ENCODE measurements at places on chromosomes 1 and 21.

GRCh38 chr1:223210788-223211120, 67.7 kb upstream of the TLR5 start:
- no peak for DNase-seq

GRCh38 chr1:95503278-95504030, 269.4 kb downstream of the RWDD3 start:
- DNase-seq, result no peak

- DNase-seq, result peak; percentile 56
Observed at GRCh38 chr1:34681480-34682451, 73.1 kb upstream of the GJB5 start.

DNA sequence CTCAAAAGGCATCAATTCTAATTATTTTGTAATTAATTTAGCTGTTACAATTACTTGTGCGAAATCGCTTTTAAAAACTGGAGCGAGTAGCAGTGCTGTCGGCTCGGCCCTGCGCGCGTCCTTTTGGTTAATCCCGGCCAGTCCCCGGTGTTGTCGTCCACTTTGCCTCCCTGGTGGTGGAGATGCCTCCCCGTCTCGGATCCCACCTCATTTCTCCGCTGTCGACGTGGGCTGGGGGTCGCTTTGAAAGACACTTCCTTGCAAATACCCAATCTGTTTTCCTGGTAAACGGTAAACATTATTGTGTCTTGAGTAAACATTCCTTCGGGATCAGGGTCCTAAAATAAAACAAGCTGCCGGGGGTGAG, 3.7 kb downstream of the FOXD3 start:
- no peak for DNase-seq

- DNase-seq, result no peak
Observed at GRCh38 chr1:31572323-31573104, 3.8 kb upstream of the TINAGL1 start.

DNA sequence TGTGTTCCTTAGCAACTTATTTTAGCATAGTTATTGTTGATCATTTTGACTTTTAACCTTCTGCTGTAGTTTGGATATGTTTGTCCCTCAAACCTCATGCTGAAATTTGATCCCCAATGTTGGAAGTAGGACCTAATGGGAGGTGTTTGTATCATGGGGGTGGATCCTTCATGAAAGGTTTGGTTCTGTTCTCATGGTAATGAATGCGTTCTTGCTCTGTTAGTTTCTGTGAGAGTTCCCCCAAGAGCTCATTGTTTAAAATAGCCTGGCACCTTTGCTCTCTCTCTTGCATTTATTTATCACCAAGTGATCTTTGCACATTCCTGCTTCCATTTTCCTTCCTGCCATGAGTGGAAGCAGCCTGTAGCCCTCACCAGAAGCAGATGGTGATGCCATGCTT, 372.1 kb upstream of the VAMP3 start:
- DNase-seq, result no peak

GRCh38 chr1:39328586-39329121, 124.2 kb downstream of the MACF1 start:
- DNase-seq, result no peak

- no peak for DNase-seq
Observed at GRCh38 chr1:21296509-21297354, 6.5 kb upstream of the ECE1 start.

- DNase-seq, result no peak
Observed at GRCh38 chr1:25469177-25469576, 38.5 kb downstream of the MACO1 start.

DNA sequence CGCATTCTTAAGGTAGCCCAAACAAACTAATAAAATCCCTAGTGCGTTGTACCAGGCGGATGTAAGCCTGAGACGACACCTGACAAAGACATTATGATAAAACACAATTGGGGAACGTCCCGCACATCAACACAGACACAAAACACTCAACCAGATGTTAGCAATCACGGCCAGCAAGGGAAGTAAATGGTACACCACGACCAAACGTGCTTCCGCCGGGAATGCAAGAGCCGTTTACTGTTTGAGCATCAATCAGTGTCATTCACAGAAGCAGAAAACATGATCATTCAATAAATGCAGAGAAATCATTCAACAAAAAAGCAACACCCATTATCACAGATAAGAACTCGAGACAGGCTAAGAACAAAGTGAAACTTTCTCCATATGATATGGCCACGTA, 49.4 kb upstream of the COL18A1 start:
- no peak for DNase-seq

DNA sequence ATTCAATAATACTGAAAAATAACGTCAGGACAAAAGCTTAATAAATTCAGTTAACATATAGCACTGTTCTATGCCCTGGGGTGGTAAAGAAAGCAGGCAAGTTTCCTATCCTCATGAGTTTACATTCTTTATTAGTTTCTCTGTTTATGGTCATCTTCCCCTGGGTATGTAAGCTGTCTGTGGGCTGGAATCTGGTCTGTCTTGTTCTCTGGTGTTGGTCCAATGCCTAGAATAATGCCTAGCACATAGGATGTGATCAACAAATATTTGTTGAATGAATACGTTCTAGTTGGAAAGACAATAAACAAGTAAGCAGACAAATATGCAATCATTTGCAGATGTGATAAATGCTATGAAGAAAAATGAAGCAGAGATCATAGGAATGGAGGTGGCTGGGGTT, 7.2 kb upstream of the IGSF3 start:
- no peak for DNase-seq

GRCh38 chr1:44542420-44543063, 131.7 kb downstream of the TMEM53 start:
- DNase-seq, result no peak

- DNase-seq, result peak; percentile 34
Observed at GRCh38 chr1:179121159-179121938, 39.5 kb downstream of the TOR3A start.

DNA sequence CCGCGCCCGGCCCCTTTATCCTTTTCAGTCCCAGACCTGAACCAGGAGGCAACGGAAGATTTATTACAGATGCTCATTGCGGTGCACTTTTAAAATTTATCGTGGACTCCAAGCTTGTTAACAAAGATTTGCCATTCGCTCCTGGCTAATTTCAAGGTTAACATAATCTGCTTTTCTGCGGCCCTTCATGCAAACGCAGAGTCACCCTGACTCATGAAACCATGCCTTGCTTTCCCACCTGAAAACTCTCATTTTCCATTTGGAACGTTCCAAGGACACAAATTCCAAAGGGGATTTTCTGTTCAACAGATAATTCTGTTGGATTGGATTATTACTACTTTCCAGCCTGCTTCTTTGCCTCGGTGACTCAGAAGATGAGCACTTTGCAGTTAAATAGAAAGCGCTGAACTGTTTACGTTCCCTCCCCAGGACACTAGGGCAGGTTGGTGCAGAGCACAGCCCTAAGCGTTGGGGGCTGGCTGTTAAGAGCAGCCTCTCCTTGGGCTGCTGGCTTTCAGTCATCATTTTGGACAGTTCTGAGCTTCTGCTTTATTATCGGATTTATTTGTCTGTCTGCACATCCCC, 51.1 kb downstream of the CD247 start:
- no peak for DNase-seq

DNA sequence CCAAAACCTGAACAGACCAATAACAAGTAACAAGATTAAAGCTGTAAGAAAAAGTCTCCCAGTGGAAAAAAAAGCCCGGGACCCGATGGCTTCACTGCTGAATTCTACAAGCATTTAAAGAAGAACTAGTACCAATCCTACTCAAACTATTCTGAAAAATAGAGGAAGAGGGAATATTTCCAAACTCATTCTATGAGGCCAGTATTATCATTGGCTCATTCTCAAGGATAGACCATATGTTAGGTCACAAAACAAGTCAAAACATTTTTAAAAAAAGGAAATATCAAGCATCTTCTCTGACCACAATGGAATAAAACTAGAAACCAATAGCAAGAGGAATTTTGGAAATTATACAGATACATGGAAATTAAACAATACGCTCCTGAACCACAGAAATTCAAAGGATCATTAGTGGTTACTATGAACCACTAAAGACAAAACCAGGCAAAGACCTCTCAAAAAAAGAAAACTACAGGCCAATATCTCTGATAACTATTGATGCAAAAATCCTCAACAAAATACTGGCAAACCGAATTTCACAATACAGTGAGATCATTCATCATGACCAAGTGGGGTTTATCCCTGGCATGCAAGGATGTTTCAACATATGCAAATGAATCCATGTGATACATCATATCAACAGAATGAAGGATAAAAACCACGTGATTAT, 13.9 kb upstream of the IL20 start:
- no peak for DNase-seq

- DNase-seq, result no peak
Observed at GRCh38 chr1:22341791-22342605, 109.7 kb upstream of the ZBTB40 start.

DNA sequence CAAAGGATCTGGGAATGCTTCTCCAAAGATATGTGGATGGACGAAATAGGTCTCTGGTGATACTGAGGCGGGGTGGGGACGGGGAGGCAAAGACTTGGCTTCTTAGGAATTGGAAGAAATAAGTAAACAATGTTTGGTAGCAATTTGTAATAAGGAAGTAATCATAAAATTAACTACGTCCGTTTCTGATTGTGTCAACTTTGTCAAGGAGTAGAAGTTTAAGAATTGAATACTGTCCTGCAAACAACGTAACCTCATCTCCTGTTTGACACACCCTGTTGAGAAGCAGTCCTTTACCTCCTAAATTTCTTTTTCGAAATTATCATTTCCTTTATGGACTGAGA, 471 bp downstream of the POLR3C start:
- no peak for DNase-seq

- DNase-seq, result no peak
Observed at GRCh38 chr1:29641921-29642320, 405.6 kb downstream of the PTPRU start.

GRCh38 chr1:204041803-204042505, 31.0 kb upstream of the SOX13 start:
- DNase-seq, result no peak

- DNase-seq, result no peak
Observed at GRCh38 chr1:152539901-152540300, 25.6 kb downstream of the CRCT1 start.

DNA sequence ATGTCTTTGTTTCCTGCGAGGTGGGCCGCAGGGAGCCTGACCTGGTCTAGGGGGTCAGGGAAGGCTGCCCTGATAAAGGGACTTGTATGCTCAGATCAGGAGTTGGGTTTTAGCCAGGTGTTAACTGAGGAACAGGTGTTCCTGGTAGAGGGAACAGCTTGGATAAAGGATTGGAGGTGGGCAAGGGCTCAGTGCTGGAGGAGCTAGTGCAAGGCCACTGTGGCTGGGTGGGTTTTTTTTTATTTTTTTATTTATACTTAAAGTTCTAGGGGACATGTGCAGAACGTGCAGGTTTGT, 31.1 kb downstream of the A3GALT2 start:
- DNase-seq, result no peak

- no peak for DNase-seq
Observed at GRCh38 chr1:91846007-91846638, 39.8 kb downstream of the TGFBR3 start.

GRCh38 chr1:31181515-31182343, 58.0 kb downstream of the NKAIN1 start:
- peak; percentile 72 for DNase-seq

DNA sequence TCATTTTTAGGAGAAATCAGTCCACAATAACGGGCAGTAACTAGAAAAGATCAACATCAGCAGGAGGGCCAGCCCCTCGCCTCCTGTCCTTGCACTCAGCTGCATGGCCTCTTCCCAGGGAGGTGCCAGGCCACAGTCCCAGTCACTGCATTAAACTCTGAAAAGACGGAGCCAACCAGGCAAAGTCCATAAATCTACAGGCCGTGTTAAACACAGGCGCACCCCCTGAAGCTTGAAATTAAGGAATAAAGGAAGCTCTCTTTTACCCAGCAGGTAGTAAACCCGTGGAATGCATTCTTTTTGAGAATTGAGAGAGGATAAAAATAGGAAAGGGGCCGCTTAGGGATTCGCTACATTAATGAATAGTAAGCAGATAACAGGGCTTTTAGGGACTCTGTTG, 18.4 kb downstream of the H6PD start:
- DNase-seq, result no peak

DNA sequence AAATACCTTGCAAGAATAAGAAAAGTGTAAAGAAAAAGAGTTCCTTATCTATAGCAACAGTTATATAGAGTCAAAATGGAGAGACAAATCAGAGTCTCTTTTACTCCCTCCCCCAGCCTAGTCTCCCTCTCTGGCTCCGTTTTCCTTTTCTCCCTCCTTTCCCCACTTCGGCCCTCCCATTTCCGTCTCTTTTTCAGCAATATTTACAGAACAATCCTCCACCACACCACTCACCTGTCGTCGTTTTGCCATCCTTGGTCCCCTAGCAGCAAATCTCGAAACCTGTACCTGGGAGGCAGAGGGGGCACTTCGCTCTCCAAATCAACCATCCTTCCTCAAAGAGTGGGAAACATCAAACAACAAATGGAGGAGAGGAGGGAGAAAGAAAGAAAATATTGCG, 259 bp downstream of the KCNT2 start:
- DNase-seq, result no peak

- no peak for DNase-seq
Observed at GRCh38 chr1:228030451-228031201, 23.8 kb downstream of the WNT3A start.

GRCh38 chr1:66271904-66272254, 262.1 kb upstream of the SGIP1 start:
- DNase-seq, result no peak

DNA sequence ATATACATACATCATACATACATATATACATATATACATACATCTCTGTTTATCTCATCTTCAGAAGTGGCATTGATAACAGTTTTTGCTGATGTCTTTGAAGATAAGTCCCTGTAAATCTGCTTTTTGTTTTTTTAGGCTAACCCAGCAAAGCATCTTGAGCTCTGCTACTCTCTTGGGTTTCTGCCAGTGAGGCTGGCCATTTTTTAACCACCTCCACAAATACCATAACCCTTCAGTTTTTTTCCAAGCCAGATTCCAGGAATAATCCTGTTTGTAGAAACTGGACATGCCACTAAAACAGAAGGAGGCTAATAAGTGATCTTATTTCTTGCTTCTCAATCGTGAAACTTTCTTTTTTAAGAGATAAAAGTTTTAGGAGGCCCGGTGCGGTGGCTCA, 21.6 kb downstream of the SDHC start:
- no peak for DNase-seq

DNA sequence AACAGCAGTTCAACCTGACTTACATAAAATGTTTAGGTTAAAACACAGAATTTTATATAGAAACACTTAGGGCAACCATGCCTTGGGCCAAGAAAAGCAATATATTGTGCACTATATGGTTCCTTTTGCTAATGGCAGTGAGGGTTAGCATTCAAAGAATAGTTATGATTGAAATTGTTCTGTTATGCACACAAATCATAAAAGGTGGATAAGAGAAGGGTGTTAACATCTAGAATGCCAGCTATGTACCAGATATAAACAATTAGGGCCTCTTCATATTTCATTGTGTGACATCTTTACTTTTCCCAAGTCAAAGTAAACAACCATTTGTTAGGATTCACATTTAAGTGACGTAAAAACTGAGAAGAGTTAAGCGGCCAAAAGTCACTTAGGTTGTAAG, 308.0 kb upstream of the B3GALT2 start:
- no peak for DNase-seq

All from germinal center (tissue), 1 donor.